Dermis microvascular lymphatic vessel endothelial cell (primary cell): ENCODE measurements at places on chromosomes 16 and 17. TPM values are rescaled to one million over a fixed set of nuclear protein-coding genes. Genes with fewer than 3 reads are reported as not detected.

GRCh38 chr17:65519462-65519861 is 42.0 kb downstream of the AXIN2 start:
- DNase-seq, result no peak

GRCh38 chr17:64092952-64093451 is 36.9 kb downstream of the ERN1 start:
- DNase-seq, result no peak

The CCDC200 gene
- total RNA-seq, result not detected in 2 replicates

- peak; percentile 58 for DNase-seq
These were observed 5.1 kb downstream of the KRT13 start for GRCh38 chr17:41500131-41500911.
